Activated T-cell treated with anti-CD3 and anti-CD28 coated beads for 4 hours (primary cell): ENCODE measurements at places on chromosomes 2 and 18.

DNA sequence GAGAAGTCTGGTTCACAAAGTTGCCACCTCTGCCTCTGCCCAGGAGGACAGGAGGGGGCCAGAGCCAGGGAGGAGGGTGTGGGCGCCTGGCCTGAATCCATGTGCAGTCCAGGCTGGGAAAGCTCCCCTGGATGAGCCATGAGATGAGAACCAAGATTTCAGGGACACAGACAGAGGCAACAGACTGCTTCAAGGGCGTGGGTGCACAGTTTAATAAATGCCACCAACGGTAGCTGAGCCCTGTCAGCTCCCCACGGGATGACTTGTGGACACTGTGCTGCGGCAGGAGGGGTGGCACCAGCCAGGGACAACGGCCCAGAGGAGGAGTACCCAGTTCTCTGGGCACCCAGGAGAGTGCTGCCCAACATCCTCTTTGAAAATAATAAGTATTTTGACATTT lies 15.2 kb downstream of the CAPG start:
- no peak for DNase-seq

DNA sequence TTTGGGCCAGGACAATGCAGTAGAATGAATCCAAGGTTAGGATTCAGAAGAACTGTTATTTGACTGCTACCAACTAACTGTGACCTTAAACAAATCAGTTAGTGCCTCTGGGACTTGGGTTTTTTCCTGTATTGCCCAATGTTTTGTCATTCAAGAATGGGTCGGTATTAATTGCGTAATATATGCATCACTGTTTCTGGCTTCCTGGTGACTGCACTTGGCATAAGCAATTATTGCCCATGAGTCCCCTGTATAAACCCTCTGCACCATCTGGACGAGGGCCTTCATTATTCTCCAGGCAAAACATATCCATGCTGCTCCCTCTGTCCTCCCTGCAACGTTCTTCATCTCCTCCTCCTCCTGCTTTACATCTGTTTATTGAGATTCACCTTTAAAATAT lies 255.8 kb upstream of the LRRTM1 start:
- no peak for DNase-seq

DNA sequence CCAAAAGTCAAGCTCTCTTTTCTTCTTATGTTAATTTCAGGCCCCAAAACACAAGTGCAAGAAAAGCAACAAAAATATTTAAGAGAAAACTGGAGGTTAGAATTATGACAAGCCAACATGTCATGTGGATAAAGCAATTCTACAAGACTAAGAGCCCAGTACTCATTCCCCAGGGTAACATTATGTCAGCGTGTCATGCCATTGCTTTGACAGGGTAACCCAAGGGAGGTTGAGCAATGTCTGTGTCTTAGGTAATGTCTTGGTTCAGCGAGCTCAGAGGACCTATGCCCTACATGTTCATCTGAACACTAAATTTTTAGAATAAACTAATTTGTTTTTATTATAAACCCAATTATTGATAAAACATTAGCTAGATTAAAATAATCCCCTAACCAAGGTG lies 173.2 kb upstream of the ZNF804A start:
- DNase-seq: no peak

DNA sequence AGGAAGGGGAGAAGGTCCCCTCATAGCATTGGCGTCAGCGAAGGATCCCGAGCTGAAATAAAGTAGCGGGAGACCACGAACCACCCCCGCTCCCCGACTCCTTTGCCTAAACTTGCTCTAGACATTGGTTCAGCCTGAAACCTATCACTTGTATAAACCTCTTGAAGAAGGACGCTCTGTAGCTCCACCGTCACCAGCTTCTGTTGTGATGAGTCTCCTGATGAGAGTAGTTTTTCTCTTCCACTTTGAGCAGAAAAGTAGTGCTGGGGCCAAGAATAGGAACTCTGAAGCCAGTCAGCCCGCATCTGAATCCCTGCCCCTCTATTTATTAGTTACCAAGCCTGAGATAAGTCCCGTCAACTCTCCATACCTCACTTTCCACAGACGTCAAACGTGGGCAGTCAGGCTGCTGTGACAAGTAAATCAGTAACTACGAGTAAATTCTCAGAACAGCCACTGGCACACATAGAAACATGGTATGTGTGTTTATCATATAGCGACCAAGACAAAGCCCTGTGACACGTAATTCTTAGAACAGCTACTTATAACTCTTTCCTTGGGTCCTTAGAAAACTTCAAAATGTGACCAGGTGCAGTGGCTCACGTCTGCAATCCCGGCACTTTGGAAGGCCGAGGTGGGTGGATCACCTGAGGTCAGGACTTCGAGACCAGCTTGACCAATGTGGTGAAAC lies 61.7 kb downstream of the CD226 start:
- DNase-seq: no peak

GRCh38 chr2:3535794-3536681 lies 16.7 kb upstream of the ADI1 start:
- no peak for DNase-seq

DNA sequence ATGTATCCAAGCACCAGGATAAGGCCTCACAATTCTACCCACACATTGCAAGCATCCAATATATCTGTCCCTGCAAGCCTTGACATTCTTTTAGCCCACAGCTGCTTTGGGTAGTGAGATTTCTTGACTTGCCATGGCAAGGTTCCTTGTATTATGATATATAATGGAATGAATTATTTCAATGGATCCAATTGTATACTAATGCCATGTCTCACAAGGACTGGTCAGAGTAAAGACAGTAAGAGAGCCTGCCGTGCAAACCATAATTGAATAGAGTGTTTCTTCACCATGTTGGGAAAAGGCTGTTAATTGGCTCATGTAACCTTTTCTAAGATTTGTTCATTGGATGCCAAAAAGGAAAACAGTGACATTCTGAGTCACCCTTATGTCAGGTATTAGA lies 64.3 kb upstream of the RBBP8 start:
- no peak for DNase-seq

- no peak for DNase-seq
Measured at GRCh38 chr2:37379881-37380296, 35.5 kb downstream of the QPCT start.

DNA sequence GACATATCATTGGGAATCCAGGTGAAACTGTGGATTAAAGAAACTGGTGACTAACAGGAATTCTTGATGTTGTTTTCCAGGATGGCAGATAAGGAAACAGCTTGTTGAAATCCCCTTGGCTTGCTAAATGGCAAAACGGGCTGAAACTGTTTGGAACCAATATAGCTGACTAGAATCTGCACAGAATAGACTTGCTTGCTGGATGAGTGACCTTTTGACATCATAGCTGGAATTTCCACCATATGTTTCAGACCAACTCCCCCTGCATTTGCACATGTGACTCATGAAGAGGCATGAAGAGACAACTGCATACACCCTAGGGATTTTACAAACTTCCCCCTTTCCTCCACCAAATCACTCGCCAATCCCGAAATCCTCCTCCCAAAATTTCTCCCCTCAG lies 87.7 kb upstream of the LYPD1 start:
- DNase-seq: no peak

- DNase-seq: no peak
Measured at GRCh38 chr18:78758496-78758895, 221.1 kb upstream of the SALL3 start.

DNA sequence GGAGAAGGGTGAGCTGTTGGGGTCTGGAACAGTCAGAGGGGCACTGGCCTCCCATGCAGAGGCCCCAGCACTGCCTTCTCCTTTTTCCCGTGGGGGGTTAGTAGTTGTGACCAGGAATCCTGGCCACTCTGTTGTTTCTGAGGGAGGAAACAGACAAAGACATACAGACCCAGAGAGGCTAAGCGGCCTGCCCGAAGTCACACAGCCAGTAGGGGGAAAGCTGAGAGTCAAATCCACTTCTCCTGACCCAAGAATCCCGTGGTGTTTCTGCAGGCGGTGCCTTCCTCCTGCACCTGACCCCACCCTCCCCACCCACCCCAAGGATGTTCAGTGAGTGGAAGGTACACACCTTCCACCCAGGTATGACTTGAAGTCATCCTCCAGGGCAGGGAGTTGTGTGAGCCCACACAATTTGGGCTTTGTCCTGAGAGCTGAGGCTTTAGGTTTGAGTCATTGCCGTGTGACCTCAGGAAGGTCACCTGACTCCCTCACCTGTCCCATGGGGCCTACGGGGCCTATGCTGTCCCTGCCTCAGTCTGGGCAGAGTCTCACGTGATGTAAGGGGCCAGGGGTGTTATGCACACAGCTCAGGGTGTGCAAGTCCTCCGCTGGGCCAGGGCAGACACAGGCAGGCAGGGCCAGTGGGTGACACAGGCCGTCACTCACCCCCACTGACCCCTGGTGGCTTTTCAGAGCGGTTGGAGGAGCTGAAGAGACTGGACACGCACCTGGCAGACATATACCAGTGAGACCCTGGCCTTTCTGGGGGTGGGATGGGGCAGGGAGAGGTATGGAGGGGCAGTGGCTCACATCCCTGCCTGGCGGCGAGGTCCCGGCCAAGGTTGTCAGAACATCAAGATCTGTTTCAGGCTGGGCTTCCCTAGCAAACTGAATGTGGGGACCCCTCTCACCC lies 5.0 kb downstream of the NT5DC4 start:
- no peak for DNase-seq

DNA sequence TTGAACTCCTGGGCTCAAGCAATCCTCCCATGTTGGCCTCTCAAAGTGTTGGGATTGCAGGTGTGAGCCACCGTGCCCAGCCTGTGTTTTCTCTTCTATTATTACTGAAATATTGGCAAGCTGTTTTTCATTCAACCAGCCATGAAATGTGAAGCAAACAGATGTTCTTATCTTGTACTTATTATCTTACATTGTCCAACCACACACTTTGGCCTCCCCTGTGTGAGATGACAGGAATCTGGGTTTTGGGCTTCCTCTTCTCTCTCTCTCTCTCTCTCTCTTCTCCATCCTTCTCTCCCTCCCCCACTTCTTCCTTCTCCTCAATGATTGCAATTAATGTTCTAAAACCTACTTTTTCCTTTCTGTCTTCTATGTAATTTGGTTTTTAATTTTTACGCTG lies 33.1 kb downstream of the RAMP1 start:
- DNase-seq: no peak

- no peak for DNase-seq
Measured at GRCh38 chr2:110657724-110658305, 20.0 kb downstream of the BUB1 start.

DNA sequence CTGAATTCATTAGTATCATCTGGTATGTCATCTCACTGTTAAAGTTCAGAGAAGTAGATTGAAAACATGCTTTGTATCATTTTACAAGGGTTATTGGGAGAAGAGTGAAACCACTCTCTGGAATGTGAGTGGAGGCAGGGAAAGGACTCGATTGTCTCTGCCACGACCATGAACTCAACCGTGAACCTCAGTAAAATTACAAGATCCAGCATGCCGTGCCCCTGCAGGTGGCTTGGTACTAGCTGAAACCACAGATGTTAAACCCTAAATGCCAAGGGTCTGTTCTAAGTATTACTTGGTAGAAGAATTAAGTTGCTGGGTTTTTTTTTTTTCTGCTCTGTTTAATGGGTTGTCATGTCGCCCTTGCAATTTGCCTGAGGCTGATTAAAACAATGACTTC lies 197.2 kb downstream of the MYO3B start:
- no peak for DNase-seq

DNA sequence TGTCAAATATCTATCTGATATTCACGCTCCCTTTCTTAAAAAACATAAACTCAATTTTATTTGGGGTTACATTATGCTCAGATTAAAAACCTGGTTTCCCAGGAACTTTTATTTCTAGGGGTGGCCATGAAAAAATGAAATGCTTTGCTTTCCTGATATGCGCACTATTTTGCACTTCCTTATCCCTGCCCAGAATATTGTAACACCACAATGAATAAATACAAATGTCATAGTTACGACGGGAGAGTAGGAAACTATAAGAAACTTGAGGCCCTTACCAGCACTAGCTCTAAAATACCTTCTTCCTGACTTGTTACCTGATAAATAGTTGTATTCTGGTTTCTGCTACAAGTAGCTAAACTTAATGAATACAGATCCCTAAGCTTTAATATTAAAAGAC lies 475.6 kb upstream of the CWC22 start:
- DNase-seq: no peak

DNA sequence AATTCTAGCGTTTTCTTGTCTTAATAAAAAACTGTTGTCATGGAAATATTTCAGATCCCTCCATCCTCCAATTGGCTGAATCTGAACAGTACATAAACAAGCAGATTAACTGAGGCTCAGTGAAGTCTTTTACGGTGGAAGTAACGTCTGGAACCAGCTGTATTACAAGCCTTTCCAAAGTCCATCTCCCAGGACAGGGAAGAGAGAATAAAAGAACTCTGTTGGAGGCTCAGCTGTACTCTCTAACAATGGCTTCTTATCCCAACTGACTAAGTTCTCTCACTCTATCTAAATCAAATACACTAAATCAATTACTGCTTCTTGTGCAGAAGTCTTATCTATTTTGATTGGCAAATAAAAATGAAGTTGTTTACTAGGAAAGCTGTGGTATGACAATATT lies 19.9 kb upstream of the NEDD4L start:
- DNase-seq: no peak

GRCh38 chr2:239495175-239495574 lies 94.4 kb upstream of the HDAC4 start:
- DNase-seq: no peak

GRCh38 chr2:176056406-176056805 lies 27.4 kb downstream of the EVX2 start:
- no peak for DNase-seq

GRCh38 chr18:63440881-63441280 lies 18.6 kb upstream of the VPS4B start:
- DNase-seq: no peak

GRCh38 chr2:229296536-229296935 lies 25.4 kb upstream of the PID1 start:
- no peak for DNase-seq

DNA sequence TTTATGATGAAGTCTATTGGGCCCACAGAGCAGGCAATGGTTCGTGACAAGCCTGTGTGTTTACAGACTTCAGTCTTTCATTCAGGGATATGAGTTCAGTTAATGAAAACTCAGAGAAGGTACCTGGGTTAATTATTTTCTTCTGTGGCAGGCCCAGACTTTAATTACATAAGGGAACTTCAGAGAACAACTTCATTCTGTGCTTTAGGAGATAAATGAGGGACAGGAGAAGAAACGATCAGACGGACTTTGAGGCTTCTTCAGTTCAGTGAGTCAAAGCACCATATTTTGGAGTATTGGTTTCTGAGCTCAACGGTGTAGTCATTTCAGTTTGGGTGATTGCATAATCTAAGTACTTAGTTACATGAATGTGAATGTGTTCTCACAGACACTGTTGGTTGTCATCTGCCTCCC lies 203.0 kb upstream of the KCNJ3 start:
- DNase-seq: no peak

DNA sequence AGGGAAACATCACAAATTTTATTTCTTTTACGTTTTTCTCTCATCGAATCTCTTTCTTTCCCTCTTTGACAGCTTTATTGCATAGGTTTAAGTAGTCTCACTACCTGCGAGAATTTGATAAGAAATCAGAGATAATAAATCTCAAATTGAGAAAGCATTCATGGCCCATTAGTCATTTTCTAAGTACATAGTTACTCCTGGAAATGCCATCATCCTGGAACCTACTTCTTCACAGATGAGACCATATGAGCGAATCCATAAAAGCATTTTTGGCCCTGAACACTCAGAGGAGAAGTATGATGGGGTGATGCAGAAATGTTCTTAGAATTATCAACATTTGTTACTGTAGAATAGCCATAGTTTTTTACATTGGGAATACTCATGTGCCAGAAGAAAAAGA lies 138.0 kb upstream of the ARHGAP28 start:
- DNase-seq: no peak

GRCh38 chr18:32920796-32921787 lies 148.3 kb upstream of the KLHL14 start:
- DNase-seq: no peak
